ENCODE measurements at places on chromosomes 4 and X.

GRCh38 chrX:151287954-151288353 is 109.1 kb upstream of the VMA21 start:
- no peak for DNase-seq

DNA sequence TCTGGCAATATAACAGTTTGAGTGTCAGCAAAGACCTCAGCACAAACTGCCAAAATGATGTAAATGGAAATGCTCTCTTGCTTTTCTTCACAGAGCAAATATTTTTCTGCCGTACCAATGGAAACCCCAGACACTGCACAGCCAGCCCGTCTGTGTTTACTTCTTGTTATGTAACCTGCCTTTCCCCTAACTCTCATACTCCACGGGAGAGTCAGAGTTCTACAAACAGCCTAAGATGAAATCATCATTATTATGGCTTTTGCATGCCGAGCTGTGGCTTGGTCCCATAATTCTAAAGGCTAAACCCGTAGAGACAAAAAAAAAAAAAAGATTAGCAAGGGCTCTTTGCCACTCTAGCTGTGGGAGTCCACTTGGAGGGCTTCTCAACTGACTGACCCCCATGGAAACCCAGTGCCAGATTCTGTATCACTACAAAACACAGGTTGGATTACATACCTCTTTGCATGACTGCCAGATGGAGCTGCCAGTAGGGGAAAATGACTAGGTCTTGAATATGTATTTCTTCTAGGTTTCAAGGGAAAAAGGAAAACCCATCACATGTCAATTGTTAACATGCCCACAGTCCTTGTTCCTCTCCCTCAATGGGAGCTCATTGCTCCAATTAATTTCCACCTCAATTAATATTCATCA is 197.2 kb upstream of the CNKSR2 start:
- no peak for DNase-seq

GRCh38 chr4:126937846-126938422 is 694.8 kb upstream of the INTU start:
- DNase-seq: no peak

DNA sequence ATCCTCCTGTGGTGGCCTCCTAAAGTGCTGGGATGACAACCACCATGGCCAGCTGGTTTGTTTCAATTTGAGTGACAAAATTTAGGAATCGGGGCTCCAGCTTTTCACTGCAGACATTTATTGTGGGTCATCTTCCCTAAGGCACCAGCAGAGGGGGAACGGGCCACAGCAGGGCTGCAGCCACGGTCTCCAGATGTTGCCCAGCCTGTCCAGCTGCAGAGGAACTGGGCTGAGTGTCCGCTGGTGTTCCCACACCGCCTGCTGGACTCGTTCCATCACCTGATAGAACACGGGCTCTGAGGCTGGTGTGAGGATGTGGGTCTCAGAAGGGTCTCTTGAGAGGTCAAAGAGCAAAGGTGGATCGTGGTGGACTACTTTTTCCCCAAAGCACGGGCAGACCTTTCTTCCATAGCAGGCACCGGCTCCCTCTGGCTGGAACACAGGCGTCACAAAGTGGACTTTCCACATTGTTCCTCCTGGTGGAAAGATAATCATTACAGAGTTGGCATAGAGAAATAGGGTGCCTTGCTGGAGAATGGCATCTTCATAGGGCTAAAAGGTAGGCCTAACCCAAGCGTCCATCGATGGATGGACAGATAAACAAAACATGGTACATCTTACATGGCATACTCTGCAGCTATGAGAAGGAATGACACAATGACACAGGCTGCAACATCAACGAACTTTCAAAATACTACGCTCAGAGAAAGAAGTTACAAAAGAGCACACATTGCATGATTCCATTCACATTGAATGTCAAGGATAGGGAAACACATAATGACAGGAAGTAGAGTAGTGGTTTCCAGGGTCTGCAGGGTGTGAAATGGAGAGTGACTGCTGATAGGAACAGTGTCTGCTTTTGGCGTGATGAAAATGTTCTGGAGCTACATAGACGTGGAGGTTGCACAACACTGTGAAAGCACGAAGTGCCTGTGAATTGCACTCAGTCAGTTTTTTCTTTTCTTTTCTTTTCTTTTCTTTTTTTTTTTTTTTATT is 5.9 kb upstream of the ARSD start:
- no peak for DNase-seq

- DNase-seq: no peak
These were observed 1419.8 kb downstream of the ADGRL3 start for GRCh38 chr4:62619971-62620370.

Measured in activated gamma-delta T cell (primary cell).